GM23248 (cell line): ENCODE measurements at places on chromosomes 11 and 22.
A peak's percentile ranks its signal among the peaks of the same experiment; 100 is the strongest.

DNA sequence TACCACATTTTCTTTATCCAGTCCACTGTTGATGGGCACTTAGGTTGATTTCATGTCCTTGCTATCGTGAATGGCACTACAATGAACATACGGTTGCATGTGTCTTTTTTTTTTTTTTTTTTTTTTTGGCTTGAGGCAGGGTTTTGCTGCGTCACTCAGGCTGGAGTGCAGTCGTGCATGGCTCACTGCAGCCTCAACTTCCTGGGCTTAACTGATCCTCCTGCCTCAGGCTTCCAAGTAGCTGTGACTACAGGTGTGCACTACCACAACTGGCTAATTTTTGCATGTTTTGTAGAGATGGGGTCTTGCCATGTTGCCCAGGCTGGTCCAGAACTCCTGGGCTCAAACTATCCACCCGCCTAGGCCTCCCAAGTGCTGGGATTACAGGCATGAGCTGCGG is 1.5 kb upstream of the CCDC90B start:
- no peak for DNase-seq

DNA sequence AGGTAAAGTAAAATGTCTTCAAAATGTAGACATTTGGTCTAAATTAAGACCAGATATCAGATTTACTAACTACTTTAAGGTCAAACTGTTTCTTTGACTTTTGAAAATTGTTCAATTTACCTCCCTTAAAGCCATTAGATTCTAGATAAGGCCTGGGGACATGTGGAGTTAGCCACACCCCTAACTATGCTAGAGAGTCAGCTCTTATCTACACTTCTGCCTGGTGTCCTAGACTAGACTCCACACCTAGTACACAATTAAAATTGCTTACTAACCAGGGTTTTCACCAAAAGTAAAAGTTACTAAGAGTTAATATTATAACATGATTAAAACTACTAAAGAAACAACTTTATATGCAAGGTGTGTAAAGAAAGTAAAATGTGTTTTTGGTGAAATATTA is 43.6 kb upstream of the DBX1 start:
- DNase-seq, result no peak

- no peak for DNase-seq
These were observed 20.4 kb upstream of the SCUBE1 start for GRCh38 chr22:43363315-43364168.

- DNase-seq, result no peak
These were observed 467.0 kb downstream of the LUZP2 start for GRCh38 chr11:24963852-24964251.

GRCh38 chr22:23695571-23696325 is 4.9 kb downstream of the RGL4 start:
- no peak for DNase-seq

GRCh38 chr11:128890543-128891368 is at the start of gene KCNJ5:
Gene KCNJ5 (plus strand): TSS chr11:128891356. CDS start chr11:128911274, 19,918 bp downstream.
- peak; percentile 70 for DNase-seq

- DNase-seq, result no peak
These were observed 1.7 kb downstream of the PPFIBP2 start for GRCh38 chr11:7515447-7515886.

GRCh38 chr22:19066531-19067271 is 55.5 kb downstream of the DGCR2 start:
- DNase-seq, result peak; percentile 89

- DNase-seq, result peak; percentile 60
These were observed 94.9 kb downstream of the ZBTB16 start for GRCh38 chr11:114154271-114155047.

GRCh38 chr22:44163536-44163935 is 17.2 kb upstream of the PARVG start:
- no peak for DNase-seq

- DNase-seq, result no peak
These were observed 232.8 kb upstream of the BLID start for GRCh38 chr11:122348659-122349409.

- no peak for DNase-seq
These were observed 1.5 kb downstream of the RANGAP1 start for GRCh38 chr22:41284465-41284864.

DNA sequence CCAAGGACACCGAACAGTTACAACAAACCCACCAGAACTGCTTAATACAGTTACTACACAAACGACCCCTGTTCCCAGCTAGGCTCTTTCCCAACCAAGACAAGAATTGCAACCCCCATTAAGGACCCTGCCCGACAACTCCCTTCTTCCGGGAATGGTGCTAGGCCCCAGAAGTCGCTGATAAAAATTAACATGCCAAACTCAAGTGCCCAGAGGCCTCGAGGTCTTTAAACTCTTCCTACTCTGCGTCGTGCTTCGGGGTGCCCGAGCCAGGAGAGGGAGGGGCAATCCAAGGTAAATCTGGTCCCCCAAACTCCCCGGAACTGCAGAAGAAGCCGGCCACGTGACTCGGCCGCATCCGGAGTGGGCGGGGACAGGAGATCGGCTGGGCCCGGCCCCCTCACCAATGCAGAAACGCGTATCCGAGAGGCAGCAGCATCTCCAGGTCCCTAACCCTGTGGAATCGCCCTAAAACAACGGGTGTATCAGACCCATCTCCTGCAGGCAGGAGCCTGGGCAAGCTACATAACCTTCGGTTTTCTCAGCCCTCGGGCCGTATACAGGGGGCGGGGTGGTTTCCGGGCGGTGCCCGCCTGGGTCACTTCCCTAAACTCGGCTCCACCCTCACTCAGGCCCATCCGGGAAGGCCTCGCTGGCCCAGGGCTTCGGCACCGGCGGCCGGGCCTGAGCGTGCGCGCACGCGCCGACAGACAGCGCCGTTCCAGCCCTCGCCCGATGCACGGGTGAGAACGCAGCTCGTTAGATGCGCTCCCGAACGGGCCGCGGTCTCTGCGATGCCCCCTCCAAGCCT is 1.1 kb downstream of the CFL1 start:
- peak; percentile 87 for DNase-seq

DNA sequence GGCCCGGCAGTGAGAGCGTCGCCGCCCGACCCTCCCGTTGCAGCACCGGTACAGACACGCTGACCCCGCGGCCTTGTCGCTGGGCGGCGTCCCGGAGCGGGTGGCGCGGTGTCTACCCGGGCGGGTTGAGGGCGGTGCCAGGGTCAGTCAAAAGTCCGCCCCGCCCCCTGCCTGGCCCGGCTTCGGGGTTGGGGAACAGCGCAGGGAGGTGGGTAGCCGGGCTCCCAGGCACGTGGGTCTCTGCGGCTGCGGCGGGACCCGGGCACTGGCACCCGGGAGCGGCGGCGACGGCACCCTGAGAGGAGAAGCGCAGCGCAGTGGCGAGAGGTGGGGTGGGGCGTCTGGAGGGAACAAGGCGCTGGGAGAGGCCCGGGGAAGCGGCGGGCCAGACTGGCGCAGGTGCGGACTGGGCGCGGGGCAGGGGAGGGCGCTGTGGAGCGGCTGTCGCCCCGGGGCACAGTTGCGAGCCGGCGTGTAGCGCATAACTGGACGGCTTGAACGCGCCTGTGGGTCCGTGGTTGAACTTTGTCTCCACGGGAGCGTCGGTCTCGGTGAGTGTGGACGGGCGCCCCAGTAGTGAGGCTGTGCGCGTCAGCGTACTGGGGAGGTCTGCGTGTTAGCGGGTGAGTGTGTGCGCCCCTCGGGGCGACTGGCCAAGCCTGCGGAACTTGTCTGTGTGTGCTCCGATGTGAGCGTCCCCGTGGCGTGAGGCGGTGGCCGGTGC is at the start of gene P2RY2:
P2RY2 (plus strand) TSS at position 176 of the 724 bp plus-strand sequence. CDS start 15,879 bp downstream, outside the sequence.
- DNase-seq, result peak; percentile 52

GRCh38 chr11:121670805-121671282 is 218.1 kb upstream of the SORL1-AS1 start:
- DNase-seq, result peak; percentile 16

GRCh38 chr11:111378861-111379601 is at the start of gene POU2AF1:
Gene POU2AF1 (minus strand): TSS chr11:111379275. CDS start chr11:111379177, 98 bp downstream.
- peak; percentile 91 for DNase-seq

DNA sequence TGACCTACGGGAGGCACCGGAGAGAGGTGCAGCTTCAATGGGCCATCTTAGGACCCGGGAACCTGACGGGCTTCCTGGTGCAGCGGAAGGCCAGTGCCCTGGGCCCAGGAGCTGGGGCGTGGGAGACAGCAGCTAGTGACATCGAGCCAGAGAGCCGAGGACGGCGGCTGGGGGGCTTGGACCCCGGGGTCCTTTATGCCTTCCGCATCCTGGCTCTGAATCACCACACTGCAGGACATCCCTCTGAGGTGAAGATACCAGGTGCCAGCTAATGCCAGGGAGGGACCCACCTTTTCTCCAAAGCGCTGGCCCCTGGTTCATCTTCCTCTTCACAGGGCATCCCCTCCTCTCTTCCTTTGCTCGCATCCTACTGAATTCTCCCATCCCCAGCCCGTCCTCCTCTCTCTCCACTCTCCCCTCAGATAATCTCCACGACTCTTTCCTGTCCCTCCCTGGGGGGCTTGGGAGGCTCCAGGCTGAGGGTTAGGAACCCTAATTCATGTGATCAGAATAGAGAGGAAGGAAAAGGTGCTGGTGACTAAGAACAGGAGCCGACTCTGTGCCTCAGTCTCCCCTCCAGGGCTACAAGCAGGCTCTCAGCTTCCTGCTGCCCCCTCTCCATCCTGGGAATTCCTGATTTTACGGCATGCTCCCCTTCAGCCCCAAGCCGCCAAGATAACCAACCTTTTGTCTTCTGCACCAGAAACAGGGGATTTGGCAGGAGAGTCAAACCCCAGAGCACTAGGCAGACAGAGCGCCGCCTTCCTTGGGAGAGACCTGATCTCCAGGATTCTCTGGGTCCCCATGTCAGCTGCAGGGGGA is 8.5 kb downstream of the VSIG10L2 start:
- DNase-seq, result no peak

DNA sequence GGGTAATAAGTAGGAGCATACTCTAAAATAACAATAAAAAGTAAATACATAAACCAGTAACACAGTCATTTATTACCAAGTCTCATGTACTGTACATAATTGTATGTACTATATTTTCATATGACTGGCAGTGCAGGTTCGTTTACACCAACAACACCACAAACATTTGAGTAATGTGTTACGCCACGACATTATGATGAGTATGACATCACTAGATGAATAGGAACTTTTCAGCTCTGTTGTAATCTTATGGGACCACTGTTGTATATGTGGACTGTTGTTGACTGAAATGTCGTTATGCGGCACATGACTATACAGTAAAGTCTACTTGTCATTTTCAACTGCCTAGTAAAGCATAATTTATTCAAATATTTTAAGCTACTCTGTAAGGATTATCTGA is 18.6 kb downstream of the KIF18A start:
- DNase-seq, result no peak

GRCh38 chr11:66326261-66327111 is 9.6 kb upstream of the CD248 start:
- DNase-seq, result peak; percentile 81

- DNase-seq, result no peak
These were observed 22.4 kb upstream of the PARVA start for GRCh38 chr11:12354750-12355545.

DNA sequence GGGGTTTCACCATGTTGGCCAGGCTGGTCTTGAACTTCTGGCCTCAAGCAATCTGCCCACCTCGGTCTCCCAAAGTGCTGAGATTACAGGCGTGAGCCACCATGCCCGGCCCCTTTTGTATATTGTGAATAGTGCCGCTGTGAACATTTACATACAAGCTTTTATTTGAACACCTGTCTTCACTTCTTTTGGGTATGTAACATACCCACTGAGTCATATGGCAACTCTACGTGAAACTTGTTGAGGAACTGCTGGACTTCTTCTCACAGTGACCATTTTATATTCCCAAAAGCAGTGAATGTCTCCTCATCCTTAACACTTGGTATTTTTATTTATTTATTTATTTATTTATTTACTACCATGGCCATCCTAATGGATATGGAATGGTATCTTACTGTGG is 3.9 kb upstream of the SCT start:
- DNase-seq, result no peak

DNA sequence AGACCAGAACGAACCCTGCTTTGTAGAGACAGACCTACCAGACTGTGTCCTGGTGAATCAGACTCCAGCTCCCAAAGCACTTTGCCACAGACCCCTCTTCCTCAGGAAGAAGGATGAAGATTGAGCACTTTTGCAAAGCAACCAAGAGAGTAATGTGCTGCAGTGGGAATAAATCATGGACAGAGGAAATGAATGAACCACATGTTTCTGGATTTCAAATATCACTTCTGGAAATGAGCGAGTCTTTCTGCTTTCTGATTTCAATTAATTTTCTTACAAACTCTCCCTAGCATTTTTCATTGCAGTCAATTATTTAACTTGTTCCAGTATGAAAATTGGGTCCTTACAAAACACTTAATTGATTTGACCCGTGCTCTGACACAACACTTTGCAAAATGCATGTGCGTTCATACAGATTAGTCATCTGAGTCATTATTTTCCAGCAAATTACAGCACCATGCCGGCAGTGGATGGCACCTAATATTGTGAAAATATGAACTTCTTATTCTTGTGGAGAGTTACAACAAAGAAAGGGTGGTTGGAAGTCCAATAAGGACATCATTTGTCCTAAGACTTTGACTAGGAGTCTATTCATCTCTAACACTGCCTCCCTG is 315.9 kb upstream of the CCDC90B start:
- peak; percentile 73 for DNase-seq
